H54 (cell line): ENCODE measurements at places on chromosomes 4 and X.

- DNase-seq = no peak
These were observed 55.8 kb upstream of the WDR1 start for GRCh38 chr4:10172278-10172921.

GRCh38 chr4:40559585-40560465, 69.8 kb downstream of the RBM47 start:
- no peak for DNase-seq

- DNase-seq = no peak
These were observed 161.7 kb downstream of the BRWD3 start for GRCh38 chrX:80648023-80648422.

GRCh38 chrX:139113708-139114107, 402.2 kb upstream of the FGF13 start:
- no peak for DNase-seq

- DNase-seq = no peak
These were observed 99.8 kb downstream of the TSPAN5 start for GRCh38 chr4:98558471-98559169.

- DNase-seq = no peak
These were observed 5.7 kb downstream of the P2RY8 start for GRCh38 chrX:1531096-1531890.

DNA sequence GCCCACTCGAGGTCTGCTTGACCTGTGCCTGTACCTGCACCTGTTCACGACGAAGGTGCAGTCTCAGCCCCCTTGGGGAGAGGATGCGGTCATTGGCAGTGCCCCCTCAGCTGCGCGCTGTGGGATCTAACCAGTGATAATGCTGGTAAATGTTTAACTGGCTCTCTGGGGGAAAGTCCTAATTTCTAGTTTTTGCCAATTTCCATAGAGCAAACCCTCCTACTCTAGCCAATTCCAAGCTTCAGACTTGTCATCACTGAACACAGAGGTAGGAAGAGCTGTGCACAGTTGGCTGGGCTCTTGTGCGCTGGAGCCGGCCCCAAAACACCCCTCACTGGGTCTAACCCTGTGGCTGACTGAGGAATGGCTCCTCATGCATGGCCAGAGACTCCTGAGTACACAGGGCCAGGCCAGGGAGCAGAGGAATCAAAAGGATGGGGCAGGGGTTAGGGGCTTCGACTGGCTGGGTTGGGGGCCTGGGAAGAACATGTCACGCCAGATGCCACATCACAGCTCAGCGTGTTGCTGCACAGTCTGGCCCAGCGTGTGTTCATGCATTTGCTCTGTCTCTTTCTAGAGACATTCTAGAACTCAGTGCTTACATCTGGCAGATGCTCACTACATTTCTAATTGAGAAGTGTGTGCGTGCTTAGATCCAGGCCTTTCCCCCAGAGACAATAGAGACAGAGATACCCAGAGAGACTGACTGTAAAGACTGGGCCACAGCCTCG, 270.8 kb downstream of the BCOR start:
- no peak for DNase-seq

GRCh38 chr4:29711226-29711625, 1008.9 kb upstream of the PCDH7 start:
- DNase-seq = no peak

- DNase-seq = no peak
These were observed 82.1 kb downstream of the PPP2R2C start for GRCh38 chr4:6390356-6390755.

GRCh38 chr4:4637710-4638109, 95.9 kb upstream of the STX18 start:
- no peak for DNase-seq

GRCh38 chr4:173891072-173891471, 361.0 kb upstream of the HAND2 start:
- DNase-seq = no peak

- no peak for DNase-seq
These were observed 3.4 kb downstream of the SORCS2 start for GRCh38 chr4:7195546-7196287.

GRCh38 chr4:175811228-175811627, 836 bp downstream of the GPM6A start:
- no peak for DNase-seq

- DNase-seq = no peak
These were observed 24.9 kb upstream of the ZDHHC15 start for GRCh38 chrX:75547783-75548182.

DNA sequence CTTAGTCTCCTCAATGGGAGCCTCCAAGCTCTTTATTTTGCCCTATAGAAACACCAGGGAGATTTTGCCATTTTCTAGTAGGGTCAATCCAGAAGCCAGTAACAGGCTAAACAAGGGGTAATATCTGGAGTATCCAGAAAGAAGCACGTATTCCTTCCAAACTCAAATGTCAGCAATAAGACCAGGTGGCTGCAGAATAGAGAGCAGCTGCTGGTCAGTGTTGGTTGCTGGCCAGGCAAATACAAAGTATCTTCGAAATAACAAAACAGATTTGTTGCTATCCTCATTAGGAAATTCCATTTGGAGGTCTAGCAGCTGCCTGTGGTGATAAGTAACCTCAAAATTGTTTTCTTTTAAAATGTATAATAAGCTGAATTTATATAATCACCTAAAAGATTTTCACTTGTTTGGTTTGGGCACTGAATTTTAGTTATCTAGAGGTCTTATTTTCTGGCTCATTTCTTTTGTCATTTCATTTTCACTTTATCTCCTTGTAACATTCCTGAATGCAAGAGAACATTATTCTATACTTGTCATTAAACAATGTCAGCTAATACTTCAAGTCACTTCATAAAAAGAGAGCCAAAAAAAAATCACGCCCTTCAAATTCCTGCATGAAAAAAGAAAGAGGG, 320.6 kb downstream of the DTHD1 start:
- no peak for DNase-seq

- DNase-seq = no peak
These were observed 6.5 kb upstream of the USP46 start for GRCh38 chr4:52665592-52665991.

DNA sequence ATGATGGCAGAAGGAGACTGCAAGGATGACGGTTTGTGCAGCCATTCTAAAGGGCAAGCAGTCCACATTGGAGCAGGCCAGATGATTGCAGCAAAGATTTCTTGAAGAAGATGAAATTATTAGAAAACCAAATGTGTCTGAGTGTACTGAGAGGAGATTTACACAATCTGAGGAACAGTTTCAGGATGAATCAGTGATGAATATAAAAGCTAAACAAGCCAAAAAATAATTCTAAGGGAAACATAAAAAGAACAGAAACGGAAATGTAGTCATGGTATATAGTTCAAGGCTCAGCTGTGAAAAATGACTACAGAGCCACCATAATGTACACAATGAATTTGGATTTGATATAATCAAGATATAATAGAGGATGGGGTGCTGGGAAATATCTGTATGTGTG, 168.5 kb downstream of the PDGFC start:
- DNase-seq = no peak

DNA sequence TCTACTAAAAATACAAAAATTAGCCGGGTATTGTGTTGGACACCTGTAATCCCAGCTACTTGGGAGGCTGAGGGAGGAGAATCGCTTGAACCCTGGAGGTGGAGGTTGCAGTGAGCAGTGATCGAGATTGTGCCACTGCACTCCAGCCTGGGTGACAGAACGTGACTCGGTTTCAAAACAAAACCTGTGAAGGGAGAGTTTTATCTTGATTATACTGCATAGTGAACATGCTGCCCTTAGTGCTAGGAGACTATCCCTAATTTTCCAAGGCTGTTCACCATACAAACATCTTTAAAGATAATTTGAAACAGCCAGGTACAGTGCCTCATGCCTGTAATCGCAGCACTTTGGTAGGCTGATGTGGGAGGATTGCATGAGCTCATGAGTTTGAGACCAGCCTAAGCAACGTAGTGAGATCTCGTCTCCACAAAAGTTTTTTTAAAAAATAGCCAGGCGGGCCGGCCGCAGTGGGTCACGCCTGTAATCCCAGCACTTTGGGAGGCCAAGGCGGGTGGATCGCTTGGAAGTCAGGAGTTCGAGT, 6.2 kb downstream of the AFF1 start:
- DNase-seq = no peak

- DNase-seq = no peak
These were observed 28.5 kb downstream of the PHEX start for GRCh38 chrX:22060415-22061280.

DNA sequence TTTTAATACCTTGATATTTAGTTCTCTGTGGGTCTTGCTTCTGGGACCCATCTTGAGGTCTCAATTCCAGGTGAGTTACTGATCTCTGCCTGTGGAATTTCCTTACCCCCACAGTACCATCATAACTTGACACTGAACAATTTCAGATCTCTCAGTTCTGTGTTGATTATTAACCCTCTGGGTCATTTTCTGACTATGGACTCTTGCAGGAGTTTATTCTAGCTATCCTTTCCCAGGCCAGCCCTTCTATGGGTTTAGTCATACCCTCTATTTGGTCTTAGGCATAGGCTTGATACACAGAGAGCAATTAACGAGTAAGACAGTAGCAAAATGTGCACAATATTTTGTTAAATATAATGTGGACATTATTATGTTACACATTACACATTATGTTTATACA, 3.7 kb upstream of the SPARCL1 start:
- DNase-seq = no peak

GRCh38 chrX:153627675-153628111, 19.3 kb upstream of the DUSP9 start:
- no peak for DNase-seq

- peak; percentile 89 for DNase-seq
These were observed at the start of gene TNIP2 for GRCh38 chr4:2755821-2756690. Gene TNIP2, minus strand, starts transcription at chr4:2756336. Its CDS starts 47 bp downstream, at chr4:2756289.

DNA sequence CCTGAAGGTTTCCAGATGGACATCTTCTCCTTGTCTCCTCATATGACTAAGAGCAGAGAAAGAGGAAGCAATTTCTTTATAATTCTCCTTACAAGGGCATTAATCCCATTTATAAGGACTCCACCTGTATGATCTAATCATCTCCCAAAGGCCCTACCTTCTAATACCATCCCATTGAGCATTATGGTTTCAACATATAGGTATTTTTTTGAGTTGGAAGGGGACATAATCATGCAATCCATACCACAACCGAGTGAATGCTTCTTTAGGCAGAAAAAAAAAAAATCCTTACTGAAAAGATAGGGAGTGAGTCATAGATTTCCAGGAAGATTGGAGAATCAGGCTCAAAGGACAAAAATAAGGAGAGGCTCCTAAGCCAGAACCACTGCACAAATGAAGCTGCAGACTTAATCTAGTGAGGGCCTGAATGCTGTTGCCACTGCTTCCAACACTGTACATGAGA, 312.5 kb upstream of the HS3ST1 start:
- DNase-seq = no peak

- DNase-seq = no peak
These were observed 882.0 kb upstream of the INTU start for GRCh38 chr4:126750723-126751122.

GRCh38 chrX:40855411-40855810, 120.1 kb upstream of the MED14 start:
- no peak for DNase-seq

- no peak for DNase-seq
These were observed 34.4 kb downstream of the RWDD4 start for GRCh38 chr4:183624548-183624947.

GRCh38 chrX:11724122-11725017, 33.7 kb upstream of the MSL3 start:
- no peak for DNase-seq
